ENCODE measurements at places on chromosomes 2 and 18. TPM values are rescaled to one million over a fixed set of nuclear protein-coding genes. Genes with fewer than 3 reads are reported as not detected.

DNA sequence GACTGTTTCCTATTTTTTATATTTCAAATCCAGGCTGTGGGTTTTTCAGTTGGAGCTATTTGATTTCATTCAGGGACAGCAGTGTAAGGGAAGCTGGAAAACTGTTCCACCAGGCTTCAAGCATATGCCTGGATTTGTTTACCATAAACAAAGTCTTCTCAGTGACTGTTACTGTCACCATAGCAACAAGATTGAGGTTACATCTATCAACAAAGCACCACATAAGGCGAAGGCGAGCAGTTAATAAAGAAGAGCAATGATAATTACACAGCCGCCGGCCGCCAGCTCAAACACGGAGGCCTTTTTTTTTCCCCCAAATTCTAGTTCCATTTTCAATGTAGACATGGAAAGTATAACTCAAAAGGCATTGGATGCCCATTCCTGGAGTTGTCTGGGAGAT lies 553.7 kb upstream of the SYT4 start:
- DNase-seq = no peak
- no peaks in the 10 kb centered on the region for H3K4me1 ChIP-seq
- no peaks in the 10 kb centered on the region for H3K36me3 ChIP-seq
- H3K4me3 ChIP-seq = no peak overlapping the region

DNA sequence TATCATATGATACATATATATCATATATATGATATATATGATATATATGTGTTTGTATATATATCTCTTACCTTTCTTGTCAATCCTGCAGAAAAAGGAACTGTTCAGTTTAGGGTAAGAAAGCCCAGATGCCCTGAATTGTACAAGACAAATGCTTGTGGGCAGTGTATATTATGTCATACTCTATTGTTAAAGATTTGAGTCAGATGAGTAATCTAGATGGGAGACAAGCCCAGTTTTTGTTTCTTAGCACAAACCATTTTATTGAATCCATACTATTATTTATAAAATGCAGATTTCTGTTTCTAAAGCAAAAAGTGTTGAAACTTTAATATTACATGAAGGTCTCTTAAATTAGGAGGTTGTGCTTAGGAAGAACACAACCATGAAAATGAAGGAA lies 90.6 kb downstream of the VRK2 start:
- H3K27ac ChIP-seq = no peak overlapping the region
- no peaks in the 10 kb centered on the region for H3K4me1 ChIP-seq
- H3K4me3 ChIP-seq = no peak overlapping the region

DNA sequence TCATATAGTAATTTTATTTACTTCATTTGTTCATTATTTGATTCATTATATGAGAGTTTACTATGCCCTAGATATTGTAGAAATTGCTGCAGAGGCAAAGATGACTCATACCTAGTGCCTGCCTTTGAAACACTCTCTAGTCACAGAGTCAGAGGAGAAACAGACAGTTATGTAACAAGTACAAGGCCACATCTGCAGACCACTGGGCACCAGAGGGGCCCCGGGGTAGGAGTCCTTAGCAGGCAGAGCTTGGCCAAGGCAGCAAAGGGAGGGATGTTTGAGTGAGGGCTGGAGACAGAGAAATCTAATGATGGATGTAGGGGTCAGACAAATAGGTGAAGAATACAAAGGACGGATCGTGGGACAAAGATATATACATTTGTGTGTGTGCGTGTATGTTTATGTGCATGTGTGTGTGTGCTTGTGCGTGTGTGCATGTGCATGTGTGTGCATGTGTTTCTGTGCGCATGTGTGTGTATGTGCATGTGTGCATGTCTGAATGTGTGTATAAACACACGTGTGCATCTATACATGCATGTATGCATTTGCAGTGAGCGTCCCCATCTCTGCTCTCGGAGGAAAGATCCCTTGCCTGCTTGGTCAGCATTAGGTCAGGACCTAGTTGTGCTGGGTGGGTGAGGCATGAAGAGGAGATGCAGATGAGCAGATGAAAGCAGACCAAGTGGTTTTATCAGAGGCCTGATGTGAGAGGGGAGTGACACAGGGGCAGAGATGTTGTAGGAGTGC lies 170.6 kb upstream of the MYT1L start:
- no peaks in the 10 kb centered on the region for H3K4me1 ChIP-seq
- H3K36me3 ChIP-seq = no peaks in the 10 kb centered on the region
- no peak for DNase-seq
- H3K27me3 ChIP-seq = no peaks in the 10 kb centered on the region
- no peak overlapping the region for H3K4me3 ChIP-seq
- no peak overlapping the region for H3K27ac ChIP-seq

- no peaks in the 10 kb centered on the region for H3K4me1 ChIP-seq
- no peaks in the 10 kb centered on the region for H3K36me3 ChIP-seq
- no peak overlapping the region for H3K27ac ChIP-seq
- no peak overlapping the region for H3K4me3 ChIP-seq
Measured at GRCh38 chr18:65403534-65403933, 347.3 kb upstream of the CDH7 start.

GRCh38 chr2:100742277-100743254 lies 77.4 kb upstream of the NPAS2 start:
- H3K36me3 ChIP-seq = no peaks in the 10 kb centered on the region
- H3K4me1 ChIP-seq = no peaks in the 10 kb centered on the region
- no peak overlapping the region for H3K4me3 ChIP-seq
- H3K27ac ChIP-seq = no peak overlapping the region
- no peak for DNase-seq
- no peaks in the 10 kb centered on the region for H3K27me3 ChIP-seq

DNA sequence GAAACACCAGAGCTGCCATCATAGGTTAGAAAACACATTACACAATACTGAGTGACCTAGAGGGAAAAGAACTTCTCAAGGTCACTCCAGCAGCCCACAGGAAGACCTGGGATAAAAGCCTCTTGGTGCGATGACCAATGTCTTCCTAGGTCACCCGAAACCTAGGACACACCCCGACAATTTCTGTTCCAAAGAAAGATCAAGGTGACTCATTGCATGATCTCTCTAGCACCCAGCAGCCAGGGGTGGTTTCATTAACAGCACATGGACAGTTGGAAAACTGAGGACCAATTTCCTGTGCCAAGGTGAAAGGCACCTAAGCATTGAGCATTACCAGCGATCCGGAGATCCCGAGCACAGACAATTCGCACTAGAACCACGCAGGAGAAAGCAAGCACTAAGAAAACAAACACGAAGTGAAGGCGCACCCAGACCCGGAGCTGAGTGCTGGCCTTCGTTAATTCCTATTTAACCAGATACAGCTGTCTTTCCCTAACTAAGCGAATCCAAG lies 1.5 kb downstream of the CACNB4 start:
- H3K4me1 ChIP-seq = peaks cover 25% of the 10 kb centered on the region
- no peak for DNase-seq
- H3K36me3 ChIP-seq = no peaks in the 10 kb centered on the region
- no peak overlapping the region for H3K27ac ChIP-seq
- peaks cover 51% of the 10 kb centered on the region for H3K27me3 ChIP-seq
- H3K4me3 ChIP-seq = no peak overlapping the region

- no peaks in the 10 kb centered on the region for H3K36me3 ChIP-seq
- no peak overlapping the region for H3K27ac ChIP-seq
- DNase-seq = no peak
- no peaks in the 10 kb centered on the region for H3K27me3 ChIP-seq
Measured at GRCh38 chr18:3410273-3410672, 39.7 kb upstream of the TGIF1 start.

- no peak for DNase-seq
- H3K36me3 ChIP-seq = no peaks in the 10 kb centered on the region
- H3K4me1 ChIP-seq = peaks cover 68% of the 10 kb centered on the region
- no peaks in the 10 kb centered on the region for H3K27me3 ChIP-seq
Measured at GRCh38 chr2:197259470-197259999, 51.0 kb downstream of the ANKRD44 start.

DNA sequence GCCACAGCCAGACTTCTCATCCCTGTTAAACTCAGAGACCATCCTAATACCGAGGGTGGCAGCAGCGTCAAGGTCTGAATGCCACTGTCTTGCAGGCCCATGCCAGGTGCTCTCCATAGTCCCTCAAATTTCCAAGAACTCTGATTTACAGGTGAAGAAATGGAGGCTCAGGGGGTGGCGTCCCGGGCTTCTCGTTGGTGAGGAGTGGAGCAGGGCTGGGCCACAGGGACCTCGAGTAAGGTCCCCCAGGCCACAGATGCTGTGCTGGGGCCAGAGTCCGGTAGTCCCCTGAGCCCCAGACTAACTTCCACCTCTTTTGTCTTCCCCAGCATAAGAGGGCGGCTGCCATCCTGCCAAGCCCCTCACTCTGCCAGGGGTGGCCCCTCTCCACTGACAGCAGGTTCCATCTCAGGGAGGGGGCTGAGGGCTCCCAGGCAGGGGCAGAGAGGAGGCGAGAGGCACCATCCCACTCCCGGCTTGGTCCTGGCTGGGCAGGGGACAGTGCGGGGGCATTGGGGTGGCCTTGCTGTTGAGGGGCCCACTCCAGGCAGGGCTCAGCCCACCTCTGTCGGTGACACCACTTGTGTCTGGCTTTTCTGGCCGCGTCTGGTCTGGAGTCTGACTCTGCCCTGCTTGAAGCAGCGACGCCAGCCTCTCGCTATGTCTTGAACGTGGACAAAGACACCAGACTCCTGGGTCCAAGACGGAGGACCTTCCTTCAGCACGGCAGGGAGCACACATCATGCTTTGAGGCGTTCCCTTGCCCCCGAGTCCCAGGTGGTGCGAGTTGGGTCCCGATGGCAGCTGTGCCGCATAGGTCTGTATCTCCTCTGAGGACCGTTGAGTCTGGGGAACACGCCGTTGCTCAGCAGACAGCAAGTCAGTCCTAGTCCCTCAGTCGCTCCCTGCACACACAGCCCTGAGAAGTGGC lies 15.9 kb upstream of the KLHL30 start:
- no peak overlapping the region for H3K4me3 ChIP-seq
- H3K27ac ChIP-seq = no peak overlapping the region
- no peaks in the 10 kb centered on the region for H3K4me1 ChIP-seq
- H3K27me3 ChIP-seq = peaks cover 3% of the 10 kb centered on the region

GRCh38 chr2:217553679-217554078 lies 449.1 kb downstream of the TNS1 start:
- no peak overlapping the region for H3K27ac ChIP-seq
- peaks cover 2% of the 10 kb centered on the region for H3K4me1 ChIP-seq
- H3K27me3 ChIP-seq = no peaks in the 10 kb centered on the region
- DNase-seq = no peak

- peaks cover 2% of the 10 kb centered on the region for H3K4me1 ChIP-seq
- H3K27ac ChIP-seq = no peak overlapping the region
- H3K4me3 ChIP-seq = no peak overlapping the region
- H3K36me3 ChIP-seq = no peaks in the 10 kb centered on the region
Measured at GRCh38 chr18:37483221-37483971, 82.2 kb downstream of the CELF4 start.

- no peaks in the 10 kb centered on the region for H3K4me1 ChIP-seq
- H3K4me3 ChIP-seq = no peak overlapping the region
- no peak for DNase-seq
- no peaks in the 10 kb centered on the region for H3K36me3 ChIP-seq
- H3K27ac ChIP-seq = no peak overlapping the region
Measured at GRCh38 chr2:45763255-45763654, 111.8 kb downstream of the PRKCE start.

GRCh38 chr18:7459851-7460770 lies 107.0 kb upstream of the PTPRM start:
- H3K27me3 ChIP-seq = no peaks in the 10 kb centered on the region
- no peak overlapping the region for H3K4me3 ChIP-seq
- DNase-seq = no peak
- H3K4me1 ChIP-seq = no peaks in the 10 kb centered on the region

DNA sequence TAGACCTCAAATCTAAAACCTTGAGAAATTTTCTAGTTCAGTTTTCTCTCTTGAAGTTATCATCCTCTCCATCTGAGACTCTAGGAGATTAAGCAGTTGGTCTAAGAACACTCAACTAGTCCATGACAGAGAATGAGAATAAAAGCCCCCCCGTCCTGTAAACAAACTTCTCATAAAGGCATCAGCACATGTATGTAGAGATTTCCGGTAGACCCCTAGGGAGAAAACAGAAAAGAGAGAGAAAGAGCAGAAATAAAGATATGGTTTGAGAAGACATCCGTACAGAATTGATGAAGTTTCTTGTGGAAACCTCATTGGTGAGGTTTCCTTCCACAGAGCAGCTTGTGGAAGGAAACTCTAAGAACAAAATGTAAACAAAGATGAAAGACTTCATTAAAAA lies 3.2 kb upstream of the GPR155 start:
- H3K27ac ChIP-seq = peak overlapping the region; percentile 58
- no peaks in the 10 kb centered on the region for H3K36me3 ChIP-seq
- no peaks in the 10 kb centered on the region for H3K27me3 ChIP-seq
- peaks cover 48% of the 10 kb centered on the region for H3K4me1 ChIP-seq
- H3K4me3 ChIP-seq = peak overlapping the region; percentile 41
- DNase-seq = no peak

AQP12A gene
- total RNA-seq = not detected

CSRNP3 gene
- not detected for total RNA-seq

B3GNT7 gene
- total RNA-seq = 0.89 TPM

STPG4 gene
- total RNA-seq = not detected

RBBP8 gene
- 2.5 TPM for total RNA-seq

Data from CD4-positive, alpha-beta T cell (primary cell).